Osteocyte (in vitro differentiated cells): ENCODE measurements at places on chromosomes 13 and 19. TPM values are rescaled to one million over a fixed set of nuclear protein-coding genes. Genes with fewer than 3 reads are reported as not detected.

The PSG2 gene
- total RNA-seq, result not detected in 2 replicates

The ACP7 gene
- total RNA-seq, result not detected in 2 replicates

The KANK3 gene
- 0.30 TPM in 1 of 2 replicates, not detected in the other for total RNA-seq

The FGF21 gene
- total RNA-seq, result not detected in 2 replicates

The PALM gene
- total RNA-seq, result 236 and 251 TPM in 2 replicates

The SIGLEC6 gene
- not detected in 2 replicates for total RNA-seq
